ENCODE measurements at places on chromosomes 12 and 14.
A peak's percentile ranks its signal among the peaks of the same experiment; 100 is the strongest.

DNA sequence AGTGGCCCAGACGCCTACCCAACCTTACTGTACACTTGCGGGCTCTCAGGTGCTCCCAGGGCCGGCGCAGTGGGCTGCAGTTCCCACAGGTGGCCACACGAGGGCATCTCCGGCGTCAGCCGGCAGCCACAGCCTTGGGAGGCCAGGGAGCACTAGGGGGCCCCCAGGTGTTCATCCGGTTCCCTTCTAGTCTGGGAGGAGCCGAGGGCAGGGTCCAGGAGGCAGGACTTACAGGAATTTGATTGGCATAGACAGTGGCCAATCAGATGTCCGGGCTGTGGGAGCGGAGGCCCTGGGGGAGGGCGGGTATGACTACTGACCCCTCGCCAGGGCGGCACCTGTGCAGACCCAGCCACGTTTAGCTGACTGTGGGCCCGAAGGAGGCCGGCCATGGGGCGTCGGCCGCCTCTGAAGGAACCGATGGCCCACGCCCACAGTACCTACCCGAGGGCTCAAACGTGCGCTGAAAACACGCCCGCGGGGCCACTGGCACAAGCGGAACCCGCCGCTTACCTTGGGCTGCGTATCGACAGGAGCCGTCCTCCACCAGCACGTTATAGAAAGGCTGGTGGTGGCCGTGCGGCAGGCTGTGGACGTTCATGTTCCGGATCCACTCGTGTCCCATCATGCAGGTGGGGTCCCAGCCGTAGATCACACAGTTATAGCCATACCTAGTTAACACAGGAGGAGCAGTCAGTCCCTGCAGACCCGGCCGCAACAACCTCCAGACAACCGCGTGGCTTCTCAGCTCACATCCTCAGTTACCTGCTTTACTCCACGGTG lies 34.8 kb downstream of the FBXO21 start:
- peak; percentile 72 for DNase-seq

DNA sequence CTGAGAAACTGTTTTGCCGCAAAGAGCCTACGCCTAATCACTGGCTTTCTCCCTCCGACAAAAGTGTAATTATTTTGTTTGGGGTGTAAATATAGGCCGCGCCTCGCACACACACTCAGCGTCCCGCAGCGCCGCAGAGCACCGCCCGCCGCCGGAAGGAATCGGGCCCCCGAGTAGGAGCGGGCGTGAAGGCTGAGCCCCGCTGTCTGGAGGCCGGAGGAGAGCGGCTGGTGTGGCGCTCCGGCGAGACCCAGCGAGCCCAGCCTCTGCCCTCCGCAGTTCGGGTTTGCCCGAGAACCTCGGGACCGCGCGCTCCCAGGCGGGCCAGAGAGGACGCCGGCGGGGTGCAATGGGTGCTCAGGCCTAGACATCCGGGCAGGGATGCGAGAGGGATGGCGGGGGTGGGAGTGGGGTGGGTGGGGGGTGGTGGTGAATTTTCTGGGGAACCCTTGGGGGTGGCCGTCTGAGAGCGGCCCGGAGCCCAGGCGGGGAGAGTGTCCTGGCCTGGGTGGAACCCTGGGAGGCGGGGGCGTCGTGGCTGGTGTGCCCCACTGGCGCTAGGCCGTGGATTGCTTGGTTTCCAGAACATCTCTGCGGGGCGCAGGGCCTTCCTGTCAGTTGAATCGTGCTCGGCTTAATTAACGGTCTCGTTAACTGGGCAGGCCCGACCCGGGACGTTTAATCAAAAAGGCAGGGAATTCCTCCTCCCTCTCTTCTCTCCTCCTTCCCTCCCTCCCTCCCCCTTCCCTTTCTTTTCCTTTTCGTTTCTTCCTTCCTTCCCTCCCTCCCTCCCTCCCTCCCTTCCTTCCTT lies 4.7 kb upstream of the LHX5 start:
- DNase-seq: no peak

DNA sequence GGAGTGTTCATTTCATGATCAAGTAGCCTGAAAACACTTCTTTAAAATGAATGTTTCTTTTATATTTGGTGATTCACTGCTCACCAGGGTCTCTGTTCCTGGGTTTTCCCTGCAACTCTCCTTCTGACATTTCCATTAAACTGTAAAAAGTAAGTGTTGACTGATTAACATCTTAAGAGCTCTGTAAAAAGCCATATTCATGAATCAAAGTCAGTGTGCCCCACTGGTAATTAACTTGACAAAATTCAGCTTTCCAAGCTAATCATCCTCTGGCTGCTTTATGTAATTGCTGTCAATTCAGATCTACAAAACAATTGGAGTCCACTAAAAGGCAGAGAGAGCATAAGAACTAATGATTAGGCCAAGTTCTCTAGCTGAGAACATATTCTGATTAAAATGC lies 41.6 kb downstream of the CNTN1 start:
- no peak for DNase-seq

- DNase-seq: no peak
Measured at GRCh38 chr12:84986586-84986985, 49.5 kb downstream of the TSPAN19 start.

- DNase-seq: no peak
Measured at GRCh38 chr12:2858334-2858733, 1.5 kb upstream of the TEX52 start.

DNA sequence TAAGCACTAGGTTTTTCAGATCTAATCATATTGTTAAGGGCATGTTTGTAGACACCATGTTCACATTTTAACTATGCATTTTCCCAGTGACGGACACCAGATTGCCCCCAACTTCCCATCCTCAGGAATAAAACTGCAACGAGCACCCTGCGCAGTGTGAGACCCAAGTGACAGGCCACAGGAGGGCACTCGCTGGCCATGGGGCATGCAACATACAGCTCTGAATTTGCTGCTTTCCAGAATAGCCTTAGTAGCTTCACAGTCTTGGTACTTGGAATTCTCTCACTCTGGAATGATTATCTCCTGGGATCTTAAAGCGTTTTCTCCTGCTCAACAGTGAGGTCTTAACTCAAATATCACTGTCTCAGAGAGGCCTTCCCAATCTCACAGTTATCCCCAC lies 972 bp upstream of the DDX47 start:
- DNase-seq: no peak

- peak; percentile 48 for DNase-seq
Measured at GRCh38 chr14:23028799-23029198, 5.9 kb downstream of the PSMB5 start.

DNA sequence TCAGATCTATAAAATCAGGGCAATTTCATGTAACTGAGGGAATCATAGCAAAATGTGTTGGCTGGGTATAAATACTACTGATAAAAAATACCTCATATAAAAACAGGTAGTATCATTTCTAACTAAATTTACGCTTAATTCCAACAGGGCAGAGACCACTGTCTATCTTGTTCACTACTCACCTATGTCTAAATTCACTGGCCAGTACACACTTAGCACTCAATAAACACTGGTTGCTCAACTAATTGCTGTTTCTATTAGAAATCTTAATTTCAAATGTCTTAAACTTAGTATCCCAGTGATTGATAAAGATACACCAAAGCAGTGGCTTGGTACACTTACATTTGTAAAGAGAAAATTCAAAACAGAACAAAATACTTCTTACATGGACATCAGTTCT lies 55.6 kb downstream of the HNRNPC start:
- no peak for DNase-seq

- no peak for DNase-seq
Measured at GRCh38 chr12:89098441-89099112, 253.7 kb downstream of the DUSP6 start.

DNA sequence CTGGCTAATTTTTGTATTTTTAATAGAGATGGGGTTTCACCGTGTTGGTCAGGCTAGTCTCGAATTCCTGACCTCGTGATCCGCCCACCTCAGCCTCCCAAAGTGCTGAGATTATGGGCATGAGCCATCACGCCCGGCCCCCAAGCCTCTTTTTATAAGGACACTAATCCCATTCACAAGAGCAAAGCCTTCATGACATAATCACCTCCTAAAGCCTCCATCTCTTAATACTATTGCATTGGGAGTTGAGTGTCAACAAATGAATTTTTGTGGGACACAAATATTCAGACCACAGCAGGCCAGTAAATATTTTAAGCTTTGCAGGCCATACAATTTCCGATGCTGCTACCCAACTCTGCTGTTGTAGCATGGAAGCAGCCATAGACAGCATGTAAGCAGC lies 10.9 kb downstream of the RNF212B start:
- DNase-seq: no peak

DNA sequence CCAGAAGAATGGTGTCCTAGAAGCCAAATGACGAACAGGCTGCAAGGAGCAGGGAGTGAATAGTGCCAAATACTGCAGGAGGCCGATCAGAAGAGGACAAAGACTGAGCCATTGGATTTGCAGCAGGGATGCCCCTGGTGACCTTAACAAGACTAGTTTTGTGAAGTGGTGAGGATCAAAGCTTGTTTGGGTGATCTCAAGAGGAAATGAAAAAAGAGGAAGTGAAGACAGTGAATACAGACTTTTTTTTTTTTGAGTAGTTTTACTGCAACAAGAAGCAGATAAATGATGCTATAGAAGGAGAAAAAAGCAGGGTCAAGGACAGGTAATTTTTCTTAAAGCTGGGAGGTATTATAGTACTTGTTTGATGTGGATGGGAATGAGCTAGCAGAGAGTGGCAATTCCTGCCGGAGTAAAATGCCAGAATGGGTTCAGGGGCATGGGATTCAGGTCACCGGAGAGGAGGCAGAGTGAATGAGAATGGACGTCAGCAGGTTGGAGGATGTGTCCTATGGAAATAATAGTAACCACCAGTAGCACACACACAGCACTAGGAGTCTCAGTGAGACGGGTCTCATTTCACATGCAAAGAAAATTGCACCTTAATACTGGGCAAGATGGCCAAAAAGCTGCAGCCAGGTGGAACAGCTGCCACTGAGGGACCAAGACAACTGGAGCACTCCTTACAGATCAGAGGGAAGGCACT lies 345.8 kb upstream of the CCDC196 start:
- DNase-seq: no peak

- DNase-seq: peak; percentile 10
Measured at GRCh38 chr14:60094306-60094897, 2.7 kb downstream of the PCNX4 start.

DNA sequence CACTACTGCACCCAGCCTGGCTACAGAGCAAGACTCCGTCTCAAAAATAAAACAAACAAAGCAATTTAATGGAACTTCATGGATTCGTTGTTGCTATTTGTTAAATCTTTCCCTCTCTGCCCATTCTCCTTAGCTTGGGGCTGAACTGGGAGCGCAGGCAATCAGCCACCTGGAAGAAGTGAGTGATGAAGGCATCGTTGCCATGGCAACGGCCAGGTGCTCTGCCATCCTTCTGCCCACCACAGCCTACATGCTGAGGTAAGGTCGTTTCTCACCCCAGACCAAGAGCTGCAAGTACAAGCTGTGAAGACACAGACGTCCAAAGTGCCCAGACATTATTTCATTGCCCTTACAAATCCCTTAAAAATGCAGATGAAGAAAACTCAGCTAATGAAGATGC lies 19.1 kb downstream of the AMDHD1 start:
- DNase-seq: no peak

GRCh38 chr14:68792979-68793733 lies at the start of gene ZFP36L1:
Gene ZFP36L1, minus strand, starts transcription at chr14:68793067. Its CDS starts 129 bp downstream, at chr14:68792938.
- DNase-seq: peak; percentile 97

DNA sequence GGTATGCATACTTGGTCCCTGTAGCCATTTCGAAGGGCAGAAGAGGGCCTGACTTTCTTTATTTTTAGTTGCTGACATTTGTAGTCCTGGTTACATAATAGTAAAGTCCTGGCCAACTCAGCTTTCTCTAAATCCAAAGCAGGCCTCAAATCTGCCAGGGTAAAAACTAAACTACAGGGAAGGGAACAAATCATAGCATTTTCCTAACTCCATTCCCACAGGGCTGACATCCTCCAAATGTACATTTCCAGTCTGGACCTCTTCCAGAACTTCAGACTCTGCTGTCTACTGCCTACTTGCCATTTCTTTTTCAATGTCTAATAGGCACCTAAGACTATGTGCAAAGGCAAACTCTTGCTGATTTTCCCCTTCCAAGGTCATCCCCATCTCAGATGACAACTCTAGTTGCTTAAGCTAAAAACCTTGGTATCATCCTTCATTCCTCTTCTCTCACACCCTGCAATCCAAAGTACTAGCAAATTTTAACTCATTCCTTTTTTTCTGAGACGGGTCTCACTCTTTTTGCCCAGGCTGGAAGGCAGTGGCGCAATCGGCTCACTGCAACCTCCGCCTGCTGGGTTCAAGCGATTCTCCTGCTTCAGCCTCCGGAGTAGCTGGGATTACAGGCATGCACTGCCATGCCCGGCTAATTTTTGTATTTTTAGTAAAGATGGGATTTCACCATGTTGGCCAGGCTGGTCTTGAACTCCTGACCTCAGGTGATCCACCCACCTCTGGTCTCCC lies 2.0 kb downstream of the DDIT3 start:
- peak; percentile 16 for DNase-seq
